ENCODE measurements at places on chromosomes 7 and 10. TPM values are rescaled to one million over a fixed set of nuclear protein-coding genes. Genes with fewer than 3 reads are reported as not detected.

FBXL13 gene
- total RNA-seq, result 2.0 TPM

CFAP43 gene
- total RNA-seq, result 1.0 TPM

DYNC1I1 gene
- 3.4 TPM for total RNA-seq

MMRN2 gene
- not detected for total RNA-seq

SFTPA1 gene
- not detected for total RNA-seq

SLC4A2 gene
- total RNA-seq, result 82.1 TPM

SPDYE16 gene
- total RNA-seq, result not detected

ANKIB1 gene
- total RNA-seq, result 66.9 TPM

TMEM273 gene
- not detected for total RNA-seq

TMEM139 gene
- not detected for total RNA-seq

AKR1C3 gene
- total RNA-seq, result 0.33 TPM

GLI3 gene
- 6.0 TPM for total RNA-seq

SPDYE9 gene
- not detected for total RNA-seq

ADIRF gene
- not detected for total RNA-seq

ADD3 gene
- 371 TPM for total RNA-seq

IFT22 gene
- 21.6 TPM for total RNA-seq

MSS51 gene
- 1.5 TPM for total RNA-seq

FGFR2 gene
- total RNA-seq, result 0.15 TPM

DOCK1 gene
- total RNA-seq, result 43.6 TPM

ASB4 gene
- under 0.01 TPM for total RNA-seq

HHEX gene
- total RNA-seq, result 0.69 TPM

All from melanocyte of skin (primary cell).